ENCODE measurements at places on chromosomes 4 and X.

DNA sequence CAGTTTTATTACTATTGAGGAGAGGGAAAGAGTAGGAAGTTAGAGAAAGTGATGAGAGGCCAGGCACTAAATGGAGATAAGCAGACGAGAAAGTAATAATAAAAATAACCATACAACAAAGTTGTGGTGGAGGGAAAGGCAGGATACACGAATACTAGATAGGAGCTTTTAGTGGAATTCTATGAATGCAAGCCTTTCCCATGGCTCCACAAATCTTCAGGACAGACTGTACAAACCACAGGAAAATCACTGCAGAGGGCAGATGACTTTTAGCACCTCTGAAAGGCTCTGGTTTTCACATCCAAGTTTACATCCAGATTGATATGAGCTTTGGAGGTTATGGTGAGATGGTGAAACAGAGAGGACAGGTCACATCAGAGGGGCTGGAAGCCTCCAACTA, 41.5 kb downstream of the TNIP3 start:
- DNase-seq, result no peak

DNA sequence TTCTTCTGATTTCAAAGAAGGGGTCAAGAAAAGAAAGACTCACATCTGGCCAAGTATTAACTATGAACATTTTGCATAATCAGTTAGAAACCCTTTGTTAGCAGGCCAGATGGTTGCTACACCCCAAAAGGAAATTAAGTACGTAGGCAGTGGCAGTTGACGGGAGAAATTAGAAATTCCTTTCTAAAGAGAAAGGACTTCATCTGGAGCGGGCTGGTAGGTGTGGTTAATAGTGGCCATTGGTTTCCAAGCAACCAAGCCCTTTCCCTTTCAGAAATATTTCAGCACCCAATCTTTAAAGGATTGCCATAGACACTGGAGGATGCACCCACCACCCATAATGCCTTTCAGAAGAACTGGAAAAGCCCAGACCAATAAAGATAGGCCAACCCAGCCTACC, 235.7 kb upstream of the LDB2 start:
- no peak for DNase-seq

- DNase-seq, result no peak
Measured at GRCh38 chr4:122946142-122946541, 23.7 kb upstream of the NUDT6 start.

GRCh38 chrX:13699183-13699826, 10.4 kb downstream of the RAB9A start:
- DNase-seq, result no peak

DNA sequence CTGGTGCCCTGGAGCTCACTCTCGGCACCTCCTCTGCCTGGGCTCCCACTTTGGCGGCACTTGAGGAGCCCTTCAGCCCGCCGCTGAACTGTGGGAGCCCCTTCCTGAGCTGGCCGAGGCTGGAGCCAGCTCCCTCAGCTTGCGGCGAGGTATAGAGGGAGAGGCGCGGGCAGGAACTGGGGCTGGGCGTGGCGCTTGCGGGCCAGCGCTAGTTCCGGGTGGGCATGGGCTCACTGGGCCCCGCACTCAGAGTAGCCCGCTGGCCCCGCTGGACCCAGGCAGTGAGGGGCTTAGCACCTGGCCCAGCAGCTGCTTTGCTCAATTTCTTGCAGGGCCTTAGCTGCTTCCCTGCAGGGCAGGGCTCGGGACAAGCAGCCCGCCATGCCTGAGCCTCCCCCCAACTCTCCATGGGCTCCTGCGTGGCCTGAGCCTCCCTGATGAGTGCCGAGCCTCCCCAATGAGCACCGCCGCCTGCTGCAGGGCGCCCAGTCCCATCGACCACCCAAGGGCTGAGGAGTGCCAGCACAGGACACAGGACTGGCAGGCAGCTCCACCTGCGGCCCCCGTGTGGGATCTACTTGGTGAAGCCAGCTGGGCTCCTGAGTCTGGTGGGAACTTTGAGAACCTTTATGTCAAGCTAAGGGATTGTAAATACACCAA, 26.7 kb upstream of the FAM90A26 start:
- DNase-seq, result no peak
